Heart left ventricle (tissue), 16 donors: ENCODE measurements at places on chromosomes 5 and 9. TPM values are rescaled to one million over a fixed set of nuclear protein-coding genes. Genes with fewer than 3 reads are reported as not detected.

Gene LECT2
- total RNA-seq: not detected

Gene GRK6
- total RNA-seq: 33.2 TPM

Gene CDK5RAP2
- total RNA-seq: 59.4 TPM

DNA sequence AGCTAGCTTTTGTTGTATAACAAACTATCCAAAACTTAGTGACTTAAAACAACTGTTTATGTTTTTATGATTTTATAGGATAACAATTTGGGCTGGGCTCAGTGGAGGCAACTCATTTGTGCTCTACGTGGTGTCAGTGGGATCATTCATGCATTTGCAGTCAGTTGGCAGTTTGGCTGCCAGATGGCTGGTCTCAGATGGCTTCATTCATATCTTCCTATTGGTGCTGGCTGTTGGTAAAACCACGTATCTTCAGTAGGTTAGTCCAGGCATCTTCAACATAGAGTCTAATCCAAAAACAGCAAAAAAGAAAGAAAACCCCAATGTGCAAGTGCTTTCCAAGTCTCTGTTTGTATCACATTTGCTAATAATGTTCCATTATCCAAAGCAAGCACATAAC, 51.7 kb upstream of the RIC1 start:
- H3K4me1 ChIP-seq: no peaks in the 10 kb centered on the region
- no peak for DNase-seq
- H3K27ac ChIP-seq: no peak overlapping the region
- H3K27me3 ChIP-seq: no peaks in the 10 kb centered on the region
- H3K4me3 ChIP-seq: no peak overlapping the region
- no peaks in the 10 kb centered on the region for H3K36me3 ChIP-seq

GRCh38 chr5:12876541-12877298, 972.5 kb upstream of the CTNND2 start:
- H3K27me3 ChIP-seq: no peaks in the 10 kb centered on the region
- H3K4me3 ChIP-seq: no peak overlapping the region
- DNase-seq: no peak
- H3K27ac ChIP-seq: no peak overlapping the region

GRCh38 chr5:155508673-155509072, 495.1 kb downstream of the KIF4B start:
- H3K27ac ChIP-seq: no peak overlapping the region
- no peaks in the 10 kb centered on the region for H3K4me1 ChIP-seq
- no peaks in the 10 kb centered on the region for H3K36me3 ChIP-seq
- H3K27me3 ChIP-seq: no peaks in the 10 kb centered on the region

- H3K4me1 ChIP-seq: no peaks in the 10 kb centered on the region
- DNase-seq: no peak
- no peak overlapping the region for H3K27ac ChIP-seq
- H3K4me3 ChIP-seq: no peak overlapping the region
Measured at GRCh38 chr5:15064396-15064795, 192.8 kb upstream of the ANKH start.

DNA sequence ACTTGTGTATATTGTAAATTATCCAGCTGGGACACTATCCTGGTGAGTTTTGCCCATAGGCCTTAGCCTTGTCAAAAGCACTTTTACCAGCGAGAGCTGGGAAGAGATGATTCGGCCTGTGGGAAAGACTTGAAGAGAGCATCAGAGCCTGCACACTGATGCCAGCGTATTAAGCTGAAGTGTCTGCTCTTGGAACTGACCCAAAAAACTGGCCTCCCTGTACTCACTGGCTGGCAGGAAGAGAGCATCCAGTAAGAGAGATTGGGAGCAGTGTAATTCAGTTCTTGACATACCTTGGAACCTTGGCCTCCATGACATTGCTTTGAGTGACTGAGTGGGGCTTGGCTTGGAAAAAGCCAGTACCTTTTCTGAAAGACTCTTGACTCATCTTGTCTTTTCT, 73.7 kb downstream of the ZNF462 start:
- DNase-seq: no peak
- H3K27ac ChIP-seq: no peak overlapping the region
- peaks cover 97% of the 10 kb centered on the region for H3K36me3 ChIP-seq
- H3K4me3 ChIP-seq: no peak overlapping the region
- H3K4me1 ChIP-seq: peaks cover under 1% of the 10 kb centered on the region

DNA sequence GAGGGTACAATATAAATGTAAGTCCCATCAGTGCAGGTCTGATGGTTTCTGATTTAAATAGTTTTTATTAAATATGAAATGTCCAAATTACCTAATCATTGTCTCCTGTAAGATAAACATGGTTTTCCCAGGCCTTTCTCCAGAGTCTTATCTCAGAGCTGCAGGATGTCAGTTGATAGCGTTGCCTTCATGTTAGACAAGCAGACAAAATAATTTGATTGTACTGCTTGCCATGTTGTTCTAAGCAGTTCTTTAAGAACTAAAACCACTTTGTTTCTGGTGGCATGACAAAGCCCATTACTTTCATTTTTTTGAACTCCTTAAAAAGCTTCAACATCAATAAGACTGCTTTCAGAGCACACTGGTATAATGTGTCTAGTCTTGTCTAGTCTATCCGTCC, 1073.5 kb downstream of the MAT2B start:
- no peak overlapping the region for H3K4me3 ChIP-seq
- no peaks in the 10 kb centered on the region for H3K4me1 ChIP-seq
- H3K36me3 ChIP-seq: no peaks in the 10 kb centered on the region
- no peak overlapping the region for H3K27ac ChIP-seq

GRCh38 chr5:44870430-44870829, 61.7 kb downstream of the MRPS30 start:
- no peaks in the 10 kb centered on the region for H3K36me3 ChIP-seq
- no peak overlapping the region for H3K4me3 ChIP-seq
- H3K4me1 ChIP-seq: no peaks in the 10 kb centered on the region

GRCh38 chr9:131284856-131285255, 4.7 kb upstream of the PLPP7 start:
- H3K36me3 ChIP-seq: no peaks in the 10 kb centered on the region
- peaks cover 5% of the 10 kb centered on the region for H3K4me1 ChIP-seq
- DNase-seq: no peak
- H3K4me3 ChIP-seq: no peak overlapping the region
- H3K27ac ChIP-seq: no peak overlapping the region
- no peaks in the 10 kb centered on the region for H3K27me3 ChIP-seq

DNA sequence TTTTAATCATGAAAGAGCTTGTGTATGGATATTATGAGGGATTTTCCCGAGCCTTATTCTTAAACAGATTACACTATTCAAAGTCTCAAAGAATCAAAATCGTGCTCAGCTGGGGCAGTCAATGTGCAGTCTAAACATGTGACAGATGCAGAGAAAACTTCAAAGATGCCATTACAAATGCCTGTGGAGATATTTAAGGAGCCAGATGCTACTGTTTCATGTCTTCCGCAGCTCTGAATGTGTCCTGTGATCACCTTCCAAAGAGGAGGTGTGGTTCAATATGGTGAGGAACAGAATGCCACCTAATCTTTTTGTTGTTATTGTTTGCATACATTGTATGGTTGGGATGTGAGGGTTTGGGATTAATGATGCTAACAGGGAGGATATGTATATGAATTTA, 593.3 kb upstream of the ARRDC3 start:
- H3K4me1 ChIP-seq: no peaks in the 10 kb centered on the region
- no peak for DNase-seq
- no peaks in the 10 kb centered on the region for H3K36me3 ChIP-seq
- H3K27ac ChIP-seq: no peak overlapping the region

- H3K27ac ChIP-seq: no peak overlapping the region
- no peak for DNase-seq
- H3K4me1 ChIP-seq: no peaks in the 10 kb centered on the region
- no peaks in the 10 kb centered on the region for H3K36me3 ChIP-seq
- H3K27me3 ChIP-seq: no peaks in the 10 kb centered on the region
Measured at GRCh38 chr9:135833864-135834263, 73.5 kb downstream of the CAMSAP1 start.

GRCh38 chr9:71767776-71768321, 464 bp downstream of the CEMIP2 start:
- DNase-seq: no peak
- peaks cover 8% of the 10 kb centered on the region for H3K4me1 ChIP-seq
- H3K27me3 ChIP-seq: no peaks in the 10 kb centered on the region

DNA sequence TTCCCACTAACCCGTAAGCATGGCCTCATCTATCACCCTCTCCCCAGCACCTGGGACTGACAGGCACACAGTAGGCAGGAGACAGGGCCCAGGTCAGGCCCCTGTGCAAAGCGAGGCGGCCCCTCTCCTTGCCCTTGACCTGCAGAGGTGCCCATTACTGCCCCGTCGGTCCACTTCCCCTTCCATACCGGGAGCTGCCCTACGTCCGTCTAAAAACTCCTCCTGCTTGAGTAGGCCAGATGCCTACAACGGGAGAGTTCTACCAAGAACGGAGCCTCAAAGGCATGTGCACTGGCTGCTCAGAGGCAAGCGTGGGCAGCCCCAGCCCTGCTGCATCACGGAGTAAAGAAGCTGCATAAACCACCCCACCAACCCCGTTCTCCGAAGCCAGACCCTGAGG, 4.6 kb upstream of the DPH7 start:
- H3K4me3 ChIP-seq: no peak overlapping the region
- no peak overlapping the region for H3K27ac ChIP-seq
- H3K27me3 ChIP-seq: no peaks in the 10 kb centered on the region
- no peak for DNase-seq

DNA sequence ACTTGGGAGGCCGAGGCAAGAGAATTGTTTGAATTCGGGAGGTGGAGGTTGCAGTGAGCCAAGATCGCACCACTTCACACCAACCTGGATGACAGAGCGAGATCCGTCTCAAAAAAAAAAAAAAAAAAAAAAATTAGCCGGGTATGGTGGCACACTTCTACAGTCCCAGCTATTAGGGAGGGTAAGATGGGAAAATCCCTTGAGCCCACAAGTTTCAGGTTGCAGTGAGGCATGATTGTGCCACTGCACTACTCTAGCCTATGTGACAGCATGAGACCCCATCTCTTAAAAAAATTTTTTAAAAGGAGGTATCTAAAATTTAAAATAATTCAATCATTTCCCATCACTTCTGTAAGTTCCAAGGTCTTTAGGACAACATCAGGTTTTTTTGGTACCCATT, 26.0 kb downstream of the PSIP1 start:
- no peaks in the 10 kb centered on the region for H3K27me3 ChIP-seq
- no peaks in the 10 kb centered on the region for H3K36me3 ChIP-seq
- no peak overlapping the region for H3K27ac ChIP-seq
- no peak overlapping the region for H3K4me3 ChIP-seq
- H3K4me1 ChIP-seq: no peaks in the 10 kb centered on the region

DNA sequence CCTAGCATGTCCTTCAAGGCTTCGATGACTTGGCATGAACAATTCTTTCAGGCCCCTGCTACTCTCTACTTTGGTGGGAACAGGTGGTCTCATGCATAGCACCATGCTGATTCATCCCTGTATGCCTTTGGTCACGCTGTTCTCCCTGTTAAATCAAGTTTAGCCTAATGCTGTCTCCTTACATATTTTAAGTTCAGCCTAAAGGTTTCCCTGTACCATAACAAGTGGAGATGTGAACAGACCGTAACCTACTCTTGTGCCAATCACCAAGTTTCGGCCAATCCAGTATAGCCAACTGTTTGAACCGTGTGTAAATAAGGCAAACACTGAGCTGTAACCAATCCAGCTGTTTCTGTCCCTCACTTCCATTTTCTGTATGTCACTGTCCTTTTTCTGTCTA, 8.0 kb downstream of the GAS1 start:
- no peak overlapping the region for H3K4me3 ChIP-seq
- peaks cover 18% of the 10 kb centered on the region for H3K4me1 ChIP-seq
- DNase-seq: no peak

DNA sequence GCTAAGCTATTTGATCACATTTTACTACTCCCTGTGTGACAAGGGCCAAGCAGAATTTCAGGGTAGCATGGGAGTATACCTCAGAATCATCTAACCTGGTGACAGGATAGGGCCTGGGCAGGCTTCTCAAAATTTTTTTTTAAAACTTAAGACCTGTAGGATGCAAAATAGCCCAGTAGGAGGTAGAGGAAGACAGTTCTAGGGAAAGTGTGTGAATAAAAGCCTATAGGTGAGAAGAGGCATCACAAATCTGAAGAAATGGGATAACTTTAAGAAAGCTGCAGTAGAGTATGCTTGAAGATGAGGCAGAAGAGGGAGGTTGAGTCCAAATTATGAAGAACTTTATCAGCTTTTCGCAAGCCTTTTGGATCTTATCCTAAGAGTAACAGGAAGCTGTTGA, 32.3 kb downstream of the CNTRL start:
- no peaks in the 10 kb centered on the region for H3K27me3 ChIP-seq
- H3K36me3 ChIP-seq: no peaks in the 10 kb centered on the region
- H3K4me3 ChIP-seq: no peak overlapping the region
- no peak overlapping the region for H3K27ac ChIP-seq
- H3K4me1 ChIP-seq: peaks cover 4% of the 10 kb centered on the region
